Activated T-cell treated with anti-CD3 and anti-CD28 coated beads, Interleukin-2, amount 50 U/mL, for 4 hours (primary cell): ENCODE measurements at places on chromosomes 1 and 21.

GRCh38 chr1:34747638-34747941 lies 7.3 kb upstream of the GJB5 start:
- no peak for DNase-seq

- DNase-seq: no peak
These were observed 2.4 kb upstream of the COL6A1 start for GRCh38 chr21:45979141-45979631.

- no peak for DNase-seq
These were observed 5.1 kb upstream of the ACTN2 start for GRCh38 chr1:236681219-236681618.

GRCh38 chr1:72007312-72007711 lies 275.0 kb downstream of the NEGR1 start:
- no peak for DNase-seq

- no peak for DNase-seq
These were observed 310.0 kb upstream of the C1orf174 start for GRCh38 chr1:4210043-4210442.

GRCh38 chr1:178932552-178932906 lies 61.7 kb upstream of the ANGPTL1 start:
- DNase-seq: no peak

- DNase-seq: no peak
These were observed 69.7 kb downstream of the PRDM16 start for GRCh38 chr1:3138623-3139151.

- DNase-seq: no peak
These were observed 31.8 kb downstream of the DBT start for GRCh38 chr1:100217834-100218233.

DNA sequence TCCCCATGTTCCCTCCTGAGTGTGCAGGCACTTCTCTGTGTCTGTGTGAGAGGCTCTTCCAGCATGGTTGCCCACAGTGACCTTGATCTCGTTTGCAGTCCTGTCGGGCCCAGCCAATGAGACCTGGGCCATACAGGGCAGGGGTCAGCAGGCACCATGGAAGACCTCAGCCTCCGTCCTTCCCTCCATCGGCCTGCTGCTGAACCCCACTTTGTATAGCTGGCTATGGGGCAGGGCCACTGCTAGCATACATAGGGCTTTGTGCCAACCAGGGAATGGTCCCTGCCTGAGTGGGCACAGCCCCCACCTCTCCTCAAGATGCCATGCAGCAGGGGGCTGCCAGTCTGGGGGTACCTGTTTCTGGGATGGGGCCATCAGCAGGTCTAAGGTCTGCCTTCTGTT lies 3.8 kb downstream of the C1orf35 start:
- DNase-seq: no peak

DNA sequence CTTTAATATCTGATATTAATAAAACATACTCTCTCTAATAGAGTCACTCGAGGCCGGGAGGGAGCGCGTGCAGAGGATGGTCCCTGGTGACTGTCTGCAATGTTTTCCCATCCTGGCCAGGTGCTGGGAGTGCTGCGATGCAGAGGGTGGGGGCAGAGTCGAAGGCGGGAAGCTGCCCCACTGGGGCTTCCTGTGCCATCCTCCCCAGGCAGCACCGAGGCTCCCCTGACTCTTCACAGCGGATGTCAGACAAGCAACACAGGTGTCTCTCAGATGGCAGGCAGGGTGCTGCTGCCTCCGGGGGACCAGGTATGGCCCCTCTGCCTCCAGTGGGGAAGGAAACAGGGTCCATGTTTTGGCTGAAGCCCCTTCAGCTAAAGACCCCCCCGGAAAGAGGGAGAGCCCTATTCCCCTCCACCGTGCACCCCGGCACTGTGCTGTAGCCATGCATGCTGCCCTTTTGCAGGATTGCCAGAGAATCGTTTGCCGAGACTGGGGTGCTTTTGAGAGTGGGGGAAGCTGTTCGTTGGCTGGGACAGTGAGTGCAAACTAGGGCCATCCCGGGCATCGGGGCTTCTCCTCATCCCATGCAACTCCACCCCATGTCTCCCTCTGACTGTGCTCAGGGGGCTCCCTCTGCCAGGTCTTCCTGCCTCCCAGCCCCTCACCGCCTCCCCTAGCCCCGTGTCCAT lies 32.1 kb upstream of the TTC34 start:
- DNase-seq: no peak

- DNase-seq: no peak
These were observed 75.7 kb downstream of the UCHL5 start for GRCh38 chr1:192983349-192983980.

DNA sequence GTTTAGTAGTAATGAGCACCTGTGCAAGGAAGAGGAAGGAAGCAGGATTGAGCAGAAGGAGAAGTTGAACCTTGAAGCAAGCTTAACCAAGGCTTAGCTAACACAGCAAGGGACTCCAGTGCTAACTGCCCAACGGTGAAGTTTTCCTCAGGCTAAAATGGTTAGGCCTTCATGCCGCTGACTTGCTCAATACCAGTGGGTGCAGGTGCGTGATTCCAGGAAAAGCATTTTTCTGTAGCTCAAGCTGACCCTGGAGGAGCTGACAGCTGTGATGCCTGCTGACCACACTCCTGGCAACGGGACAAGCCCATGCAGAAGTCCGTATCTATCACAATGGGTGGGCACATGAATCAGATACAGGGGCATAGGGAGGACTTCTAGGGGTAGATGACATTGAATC lies 76.5 kb upstream of the FGGY start:
- no peak for DNase-seq

DNA sequence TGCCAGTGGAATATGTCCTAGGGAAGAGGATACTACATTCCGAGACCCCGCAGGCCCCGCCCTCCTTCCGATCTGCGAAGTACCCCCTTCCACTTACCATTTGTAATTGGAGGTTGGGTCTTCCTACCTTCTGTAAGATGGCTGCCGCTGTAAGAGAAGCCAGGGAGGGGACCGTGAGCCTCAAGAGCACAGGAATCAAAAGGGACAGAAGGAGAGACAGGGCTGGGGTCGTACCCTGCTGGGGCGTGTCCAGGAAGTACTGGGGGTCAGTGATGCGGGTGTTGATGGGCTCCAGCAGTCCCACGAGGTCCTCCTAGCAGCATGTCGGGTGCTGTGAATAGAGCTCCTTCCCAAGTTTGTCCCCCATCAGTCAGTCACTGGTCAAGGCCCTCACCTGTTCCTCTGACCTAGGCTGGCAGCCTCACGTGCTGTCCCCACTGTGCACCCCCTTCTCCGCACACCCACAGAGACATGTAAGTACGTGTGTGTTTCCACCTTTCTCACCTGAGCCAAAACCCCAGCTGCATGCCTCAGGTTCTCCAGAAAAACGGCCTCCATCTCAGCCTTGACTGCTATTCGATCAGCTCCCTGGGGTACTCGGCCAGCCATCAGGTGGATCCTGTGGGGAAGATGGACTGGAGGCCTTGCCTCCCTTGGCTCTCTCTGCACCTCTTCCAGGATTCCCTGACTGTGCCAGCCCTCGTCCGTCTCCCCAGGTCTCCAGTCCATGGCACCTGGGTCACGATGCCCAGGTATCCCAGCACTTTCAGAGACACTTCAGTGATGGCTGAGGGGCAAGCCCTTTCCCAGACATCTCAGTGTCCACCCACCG lies 1.8 kb downstream of the HYI start:
- no peak for DNase-seq

GRCh38 chr1:159937054-159937750 lies 8.2 kb downstream of the IGSF9 start:
- DNase-seq: no peak

DNA sequence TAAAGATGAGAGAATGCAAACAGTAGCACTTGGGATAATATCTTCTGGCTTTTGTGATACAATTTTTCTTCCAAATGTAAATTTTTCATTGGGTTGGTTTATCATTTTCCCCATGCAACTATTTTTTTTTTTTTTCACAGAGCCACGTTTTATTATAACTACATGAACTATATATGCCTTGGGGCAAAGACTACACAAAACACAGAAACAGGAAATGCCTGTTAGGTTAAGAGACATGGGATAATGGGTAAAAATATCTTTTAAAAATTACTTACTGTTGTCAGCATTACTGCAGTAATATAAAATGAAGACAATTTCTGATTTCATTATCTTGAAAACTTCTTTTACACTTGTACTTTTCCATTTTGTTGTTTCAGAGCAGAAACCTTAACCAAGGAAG lies 74.6 kb downstream of the DISP1 start:
- DNase-seq: no peak

- no peak for DNase-seq
These were observed 55.8 kb downstream of the MAP3K7CL start for GRCh38 chr21:29186246-29186645.

DNA sequence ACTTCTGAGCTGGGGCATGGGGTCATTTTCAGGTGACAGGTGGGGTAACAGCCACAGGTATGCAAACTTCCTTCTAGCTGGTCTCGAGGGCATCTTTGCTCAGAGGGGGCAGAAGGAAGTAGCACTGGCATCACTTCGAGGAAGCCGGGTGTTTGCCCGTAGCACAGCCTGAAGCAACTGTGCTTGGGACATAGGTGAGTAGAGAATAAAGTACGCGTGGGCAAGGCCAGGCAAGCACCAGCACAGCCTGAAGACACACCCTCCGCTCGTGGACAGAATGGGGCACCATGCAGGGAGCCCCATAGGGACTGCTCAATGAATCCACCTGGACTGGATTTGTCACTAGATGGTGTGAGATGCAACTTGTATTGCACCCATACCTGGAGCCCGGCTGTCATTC lies 167.1 kb downstream of the KCNJ6 start:
- no peak for DNase-seq

GRCh38 chr1:39003794-39004193 lies 12.7 kb downstream of the AKIRIN1 start:
- DNase-seq: no peak

DNA sequence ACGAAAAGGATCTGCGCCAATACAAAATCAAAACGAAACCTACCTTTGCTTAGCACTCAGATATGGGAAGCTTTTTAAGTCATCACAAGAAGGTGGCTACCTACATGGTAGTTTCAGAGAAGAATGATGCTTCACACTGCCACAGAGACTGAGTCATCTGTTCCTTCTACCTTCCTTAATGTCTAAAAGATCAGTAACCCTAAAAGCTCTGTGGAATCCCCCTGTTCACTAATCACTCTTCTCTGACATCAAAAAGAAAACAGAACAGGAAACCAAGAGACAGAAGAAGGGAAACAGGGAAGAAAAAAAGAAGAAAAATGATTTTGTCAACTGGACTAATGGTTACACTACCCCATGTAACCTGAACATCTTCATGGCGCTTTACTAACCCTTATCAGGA lies 177.2 kb downstream of the SMYD3 start:
- DNase-seq: no peak

DNA sequence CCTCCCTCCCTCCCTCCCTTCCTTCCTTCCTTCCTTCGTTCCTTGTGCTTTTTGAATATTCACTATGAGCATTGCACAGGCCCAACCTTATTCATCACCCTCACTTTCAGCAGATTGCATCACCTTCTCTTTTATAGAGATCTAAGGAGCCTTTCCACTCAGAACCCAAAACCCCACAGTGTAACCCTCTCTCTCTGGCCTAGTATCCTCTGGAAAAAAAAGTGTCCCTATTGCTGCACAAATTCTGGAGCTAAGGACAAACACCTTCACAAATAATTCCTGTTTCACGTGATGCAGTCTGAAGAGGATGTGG lies 25.6 kb downstream of the OR10J5 start:
- no peak for DNase-seq

DNA sequence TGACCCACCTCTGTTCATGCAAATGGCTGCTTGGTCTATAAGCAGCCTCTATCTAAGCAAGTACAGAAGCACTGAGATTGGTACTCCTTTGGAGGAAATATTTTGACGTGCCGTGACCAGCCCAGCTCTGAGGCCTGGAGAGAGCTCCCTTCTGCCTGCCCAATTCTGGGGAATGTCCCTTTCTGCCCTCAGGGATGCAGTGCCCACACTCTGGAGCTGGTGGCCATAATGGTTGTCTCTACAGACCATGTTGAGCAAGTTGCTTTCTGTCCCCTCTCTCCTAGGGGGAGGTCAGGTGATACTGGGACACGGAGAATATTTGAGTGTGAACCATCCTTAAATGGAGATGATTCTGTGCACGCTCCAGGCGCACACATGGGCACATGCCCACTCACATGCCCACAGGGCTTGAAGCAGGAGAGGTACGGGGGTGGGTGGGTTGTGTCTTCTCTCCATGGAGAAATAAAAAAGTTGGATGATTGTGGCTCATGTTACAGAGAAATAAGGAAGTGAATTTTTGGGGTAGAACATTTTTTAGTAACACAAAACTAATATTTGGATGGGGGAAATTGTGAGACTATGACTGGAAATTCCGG lies 13.9 kb upstream of the ALPL start:
- DNase-seq: no peak

DNA sequence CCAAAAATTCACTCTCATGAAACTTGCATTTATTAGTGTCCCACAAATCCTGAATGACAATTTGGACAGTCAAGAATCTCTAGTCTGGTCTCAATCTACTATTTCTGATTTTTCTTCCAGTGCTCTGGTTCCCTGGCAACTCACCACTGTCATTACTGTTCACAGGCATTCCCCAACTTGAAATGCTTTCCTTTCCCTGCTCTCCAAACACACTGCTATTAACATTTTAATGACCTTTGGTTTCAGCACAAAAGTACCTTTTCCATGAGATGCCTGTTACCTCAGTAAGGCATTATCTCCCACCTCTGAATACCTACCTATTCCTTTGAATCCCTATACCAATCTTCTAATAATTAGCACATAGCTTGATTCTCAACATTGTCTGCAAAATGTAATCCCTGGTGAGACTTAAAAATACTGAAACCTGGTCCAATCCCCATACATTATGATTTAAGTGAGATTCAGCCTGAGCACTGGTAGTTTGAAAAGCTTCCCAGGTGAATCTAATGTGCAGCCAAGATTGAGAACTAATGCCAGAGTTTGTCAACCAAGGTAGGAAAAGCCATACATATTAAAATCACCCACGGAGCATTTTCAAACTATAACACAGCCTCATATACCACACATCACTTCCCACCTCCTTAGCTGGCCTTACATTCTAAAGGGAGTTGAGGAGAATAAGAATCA lies 11.7 kb upstream of the ANGPTL3 start:
- no peak for DNase-seq

DNA sequence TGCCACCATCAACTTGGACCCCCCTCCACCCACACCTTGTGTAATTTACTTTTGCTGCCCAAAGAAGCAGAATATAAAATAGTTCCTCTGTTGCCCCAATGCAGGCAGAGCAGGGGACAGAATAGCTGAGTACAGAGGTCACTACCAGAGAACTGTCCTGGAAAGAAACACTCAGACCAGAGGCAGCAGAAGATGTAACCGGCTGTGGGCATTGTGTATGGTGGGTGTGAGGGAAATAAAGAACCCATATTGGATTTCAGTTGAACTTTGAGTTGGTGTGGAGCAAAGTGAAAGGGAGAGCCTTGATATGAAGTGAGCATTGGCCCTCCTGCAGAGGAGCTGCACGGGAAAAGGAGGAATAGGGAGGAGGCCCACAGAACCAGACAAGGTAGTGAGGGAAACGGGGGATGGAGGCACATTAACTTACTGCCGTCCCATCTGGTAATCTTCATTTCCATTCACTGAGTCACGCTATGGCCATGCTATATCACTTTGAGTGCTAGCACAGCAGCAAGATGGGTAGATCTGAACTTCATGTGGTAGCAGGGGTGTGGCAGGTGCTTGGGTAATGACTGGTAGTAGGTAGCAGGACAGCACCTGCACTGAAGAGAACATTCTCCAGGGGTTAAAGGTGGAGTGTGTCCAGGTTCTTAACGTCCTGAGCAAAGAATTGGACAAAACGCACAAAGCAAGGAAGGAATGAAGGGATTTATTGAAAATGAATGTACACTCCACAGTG lies 56.3 kb upstream of the FBXO28 start:
- no peak for DNase-seq
